ENCODE measurements at places on chromosomes 13 and 19.
A peak's percentile ranks its signal among the peaks of the same experiment; 100 is the strongest.

DNA sequence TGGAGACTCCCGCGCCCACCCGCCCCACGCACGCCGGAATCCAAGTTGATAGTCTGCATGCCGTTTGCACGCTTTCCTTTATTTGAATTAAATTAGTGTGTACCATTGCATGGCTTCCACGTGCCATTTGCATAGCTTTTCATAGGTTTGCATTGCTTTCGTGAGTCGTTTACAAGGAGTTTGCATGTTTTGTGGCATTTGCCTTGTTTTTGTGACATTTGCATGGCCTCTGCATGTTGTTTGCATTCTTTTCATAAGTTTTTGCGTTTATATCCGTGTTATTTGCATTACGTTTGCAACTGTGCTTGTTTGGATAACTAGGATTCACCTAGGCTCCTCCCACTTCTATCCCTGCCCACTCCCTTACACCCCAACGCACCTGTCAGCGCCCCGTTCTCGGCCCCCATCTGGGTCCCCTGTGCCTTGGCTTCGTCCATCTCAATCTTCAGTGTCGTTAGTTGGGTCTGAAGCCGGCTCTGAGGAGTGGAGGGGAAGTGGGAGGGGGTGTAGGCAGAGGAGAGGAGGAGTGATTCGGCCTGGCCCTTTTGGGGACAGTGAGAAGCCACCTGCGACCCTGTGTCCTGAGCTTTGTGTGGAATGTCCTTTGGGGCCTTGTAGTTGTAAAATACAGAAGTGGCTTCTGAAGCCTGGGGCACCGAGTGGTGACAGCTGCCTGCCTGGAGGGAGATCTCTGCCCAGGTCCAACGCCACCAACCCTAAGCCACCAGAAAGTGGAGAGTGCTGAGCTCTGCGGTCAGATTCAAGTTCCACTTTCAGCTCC lies 2.4 kb downstream of the CCDC194 start:
- DNase-seq, result no peak

GRCh38 chr19:45999653-46000121 lies 4.4 kb downstream of the CCDC61 start:
- no peak for DNase-seq

GRCh38 chr19:17718550-17718946 lies 732 bp upstream of the MAP1S start:
- DNase-seq, result no peak

DNA sequence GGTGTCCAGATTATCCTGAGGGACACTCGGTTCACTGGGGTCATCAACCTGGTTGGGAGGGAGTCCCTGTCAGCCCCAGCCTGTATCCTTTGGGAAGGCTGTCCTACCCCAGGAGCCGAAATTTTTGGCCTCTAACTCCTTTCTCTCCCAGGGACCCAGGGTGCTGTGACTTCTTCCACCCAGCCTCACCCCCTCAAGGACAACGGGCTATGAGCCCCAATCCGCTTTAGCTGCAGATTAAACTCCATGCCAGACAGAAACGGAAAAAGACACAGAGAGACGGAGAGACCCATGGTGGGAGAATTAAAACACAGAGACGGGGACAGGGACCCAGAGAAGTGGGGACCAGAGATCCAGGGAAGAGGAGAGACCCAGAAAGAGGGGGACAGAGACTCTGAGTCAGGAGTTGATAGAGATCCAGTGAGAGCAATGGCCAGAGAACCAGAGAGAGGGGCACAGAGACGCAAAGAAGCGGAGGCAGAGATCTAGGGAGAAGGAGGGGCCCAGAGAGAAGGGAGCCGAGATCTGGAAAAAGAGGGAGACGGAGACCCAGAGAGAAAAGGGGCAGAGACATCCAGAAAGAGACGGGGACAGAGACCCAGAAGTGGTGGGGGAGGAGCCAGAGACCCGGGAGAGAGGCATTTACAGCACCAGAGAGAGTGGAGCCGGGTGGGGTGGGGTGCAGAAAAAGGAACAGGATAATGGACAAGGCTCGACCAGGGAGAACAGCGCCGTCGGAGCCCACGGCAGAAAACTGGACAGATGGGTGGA lies 703 bp downstream of the SLC17A7 start:
- DNase-seq, result peak; percentile 20

- no peak for DNase-seq
Measured at GRCh38 chr13:112174476-112175110, 107.6 kb downstream of the SOX1 start.

DNA sequence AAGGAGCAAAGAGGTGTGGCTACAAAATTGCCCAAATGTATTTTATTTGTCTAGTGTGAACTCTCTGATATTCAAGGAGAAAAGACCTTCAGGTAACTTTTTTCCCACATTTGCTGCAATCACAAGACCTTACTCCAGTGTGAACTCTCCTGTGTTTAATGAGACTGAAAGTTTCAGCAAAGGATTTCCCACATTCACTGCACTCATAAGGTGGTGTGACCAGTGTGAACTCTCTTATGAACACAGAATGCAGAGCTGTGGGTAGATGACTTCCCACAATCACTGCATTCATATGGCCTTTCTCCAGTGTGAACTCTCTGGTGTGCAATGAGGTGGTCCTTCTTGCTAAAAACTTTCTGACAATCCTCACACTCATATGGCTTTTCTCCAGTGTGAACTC lies 16.4 kb downstream of the ZNF814 start:
- no peak for DNase-seq

GRCh38 chr19:38836983-38837626 lies 5.5 kb upstream of the ECH1 start:
- DNase-seq, result no peak

DNA sequence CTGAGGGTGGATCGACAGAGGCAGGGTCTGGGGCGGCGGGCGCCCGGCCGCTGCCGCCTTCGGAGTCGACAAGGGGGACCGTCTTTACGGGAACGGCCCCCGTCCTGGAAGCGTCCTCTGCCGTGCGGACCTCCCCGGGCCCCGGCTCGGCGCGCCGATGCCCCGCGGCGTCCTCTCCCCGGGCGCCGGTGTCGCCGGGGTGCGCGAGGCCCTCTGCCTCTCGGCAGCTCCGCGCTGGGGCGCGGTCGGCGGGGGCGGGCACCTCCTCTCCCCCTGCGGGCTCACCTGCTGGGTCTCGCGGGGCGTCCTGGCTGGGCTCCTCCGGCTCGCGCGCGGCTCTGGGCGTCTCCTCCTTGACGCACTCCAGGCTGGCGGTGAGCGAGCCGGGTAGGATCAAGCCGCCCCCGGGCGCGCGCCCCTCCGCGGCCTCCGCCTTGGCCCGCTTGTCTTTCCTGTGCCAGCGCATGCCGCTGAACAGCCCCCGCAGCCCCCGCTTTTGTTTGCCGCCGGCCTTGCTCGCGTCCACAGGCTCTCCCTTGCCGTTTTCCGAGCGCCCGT lies 1.5 kb downstream of the AMER2 start:
- DNase-seq, result peak; percentile 11

DNA sequence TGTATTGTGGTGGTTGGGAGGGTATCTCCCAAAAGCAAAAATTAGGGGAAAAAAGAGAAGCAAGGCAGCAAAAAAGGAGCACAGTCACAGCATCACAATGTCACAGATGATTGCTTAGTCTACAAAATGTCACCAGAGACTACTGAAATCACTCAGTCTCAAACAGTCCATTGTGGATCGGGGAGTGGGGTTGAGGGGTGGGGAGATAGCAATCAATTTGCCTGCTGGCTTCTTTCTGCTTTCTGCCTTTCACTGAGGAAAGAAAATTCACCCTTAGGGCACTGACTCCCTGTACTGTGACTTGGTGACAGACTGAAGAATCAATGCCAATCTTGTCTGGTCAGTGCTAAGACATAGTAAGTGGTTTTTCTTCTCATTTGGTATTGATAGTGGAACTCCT lies 2127.1 kb upstream of the PCDH20 start:
- DNase-seq, result no peak

DNA sequence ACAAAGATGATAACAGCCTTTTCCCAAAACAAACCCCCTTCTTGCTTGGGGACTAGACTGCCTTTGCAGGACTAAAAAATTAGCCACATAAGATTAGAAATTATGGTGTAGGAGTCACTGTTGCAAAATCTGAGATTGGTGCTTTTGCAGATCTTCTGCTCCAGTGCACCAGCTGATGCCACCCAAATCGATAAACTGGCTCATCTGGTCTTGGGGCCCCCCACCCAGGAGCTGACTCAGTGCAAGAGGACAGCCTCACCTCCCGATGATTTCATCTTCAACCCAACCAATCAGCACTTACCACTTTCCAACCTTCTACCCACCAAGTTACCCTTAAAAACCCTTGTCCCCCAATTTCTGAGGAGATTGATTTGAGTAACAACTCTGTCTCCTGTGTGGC lies 47.1 kb upstream of the PEPD start:
- DNase-seq, result no peak

- DNase-seq, result no peak
Measured at GRCh38 chr13:24651718-24652345, 28.4 kb upstream of the ATP12A start.

DNA sequence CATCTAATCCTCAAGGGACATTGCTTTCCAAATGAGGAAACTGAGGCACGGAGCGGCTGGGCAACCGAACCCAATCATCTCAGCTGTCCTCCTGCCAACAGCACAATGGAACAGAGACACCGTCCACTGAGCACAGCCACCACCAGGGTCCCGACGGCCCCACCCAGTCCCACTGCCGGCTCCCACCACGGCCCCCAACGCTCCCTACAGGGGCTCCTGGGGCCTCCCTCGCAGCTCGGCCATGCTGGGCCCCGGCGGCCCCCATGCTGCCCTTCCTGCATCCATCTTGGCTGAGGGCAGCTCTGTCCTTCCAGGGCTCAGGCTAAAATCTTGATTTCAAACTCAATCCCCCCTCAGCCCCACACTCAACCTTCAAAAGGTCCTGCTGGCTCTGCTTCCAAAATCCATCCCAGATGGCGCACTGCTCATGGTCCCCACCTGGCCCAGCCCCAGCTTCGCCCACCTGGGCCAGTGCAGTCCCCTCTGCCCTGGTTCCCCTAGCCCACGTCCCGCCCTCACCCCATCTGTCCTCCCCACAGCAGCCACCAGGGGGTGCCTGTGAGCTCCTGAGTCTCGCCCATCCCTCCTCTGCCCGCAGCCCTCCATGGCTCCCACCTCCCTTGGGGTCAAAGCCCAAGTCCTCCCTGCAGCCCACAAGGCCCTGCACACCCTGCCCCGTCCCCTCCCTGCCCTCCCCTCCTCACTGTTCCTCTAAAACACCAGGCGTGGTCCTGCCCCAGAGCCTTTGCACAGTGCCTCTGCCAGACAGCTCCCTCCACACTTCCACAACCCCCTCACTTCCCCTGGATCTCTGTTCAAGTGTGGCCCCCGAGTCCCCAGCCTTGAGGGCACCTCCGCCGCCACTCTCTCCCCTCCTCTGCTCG lies 7.9 kb downstream of the PIP5K1C start:
- no peak for DNase-seq

DNA sequence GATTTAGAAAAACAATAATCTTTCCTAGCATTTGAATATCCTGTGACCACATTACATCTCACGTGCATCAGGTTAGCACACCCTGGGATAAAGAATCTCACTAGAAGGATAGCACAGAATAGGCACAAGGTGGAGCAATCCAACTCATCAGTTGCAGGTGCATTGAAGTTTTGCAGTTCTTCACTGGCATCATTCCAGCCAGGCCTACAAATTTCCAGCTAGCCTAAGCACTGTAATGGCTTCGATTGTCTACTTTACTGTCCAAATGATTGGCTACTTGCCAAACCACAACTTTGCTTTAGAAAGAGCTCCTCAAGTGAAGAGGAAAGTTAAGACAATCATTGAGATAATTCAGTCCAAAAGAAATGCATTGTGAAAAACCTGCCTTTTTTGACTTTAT lies 89.5 kb downstream of the SPRY2 start:
- DNase-seq, result peak; percentile 86

GRCh38 chr19:39115105-39115847 lies 10.3 kb upstream of the PAK4 start:
- no peak for DNase-seq

GRCh38 chr19:15576526-15577156 lies 38.4 kb upstream of the CYP4F8 start:
- no peak for DNase-seq

DNA sequence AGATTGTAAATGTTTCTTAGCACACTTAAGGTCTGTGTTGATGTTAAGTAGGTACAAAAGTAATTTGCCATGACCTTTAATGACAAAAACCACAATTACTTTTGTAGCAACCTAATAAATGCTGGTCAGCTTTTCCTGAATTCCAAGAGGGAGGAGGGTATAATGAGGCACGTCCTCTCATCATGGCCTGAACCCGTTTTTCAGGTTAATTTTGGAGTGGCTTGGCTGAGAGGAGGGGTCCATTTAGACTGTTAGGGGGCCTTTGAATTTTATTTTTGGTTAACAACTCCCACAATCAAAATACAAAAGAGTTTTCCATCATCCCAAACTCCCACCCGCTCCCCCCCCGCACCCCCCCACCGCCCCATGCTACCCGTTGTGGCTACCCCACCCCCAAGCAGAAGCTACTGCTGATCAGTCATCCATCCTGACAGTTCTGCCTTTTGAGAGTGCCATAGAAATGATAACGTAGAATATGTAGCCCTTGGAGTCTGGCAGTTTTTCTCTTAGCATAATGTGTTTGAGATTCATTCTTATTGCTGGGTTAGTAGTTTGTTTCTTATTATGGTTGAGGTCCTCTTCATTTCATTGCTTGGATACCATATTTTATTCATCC lies 14.4 kb upstream of the PLEKHF1 start:
- no peak for DNase-seq

DNA sequence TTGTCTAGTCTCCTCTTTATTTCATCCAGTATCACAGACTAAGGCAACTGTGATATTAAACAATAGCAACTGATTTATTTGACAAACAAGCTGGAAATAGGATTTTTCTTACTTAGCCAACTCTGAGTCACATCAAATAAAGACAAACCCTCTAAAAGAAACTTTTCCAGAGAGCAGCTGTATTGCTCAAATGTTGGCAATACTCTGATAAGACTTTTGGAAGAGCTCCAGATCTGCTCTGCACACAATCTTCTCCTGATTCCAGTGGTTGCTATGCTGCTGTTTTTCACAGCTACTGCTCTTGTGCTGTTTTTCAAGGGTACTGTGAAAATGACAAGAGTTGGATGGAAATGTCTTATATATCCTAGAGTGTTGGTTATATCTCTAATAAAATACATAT lies 1479.2 kb downstream of the SLITRK5 start:
- DNase-seq, result peak; percentile 11

DNA sequence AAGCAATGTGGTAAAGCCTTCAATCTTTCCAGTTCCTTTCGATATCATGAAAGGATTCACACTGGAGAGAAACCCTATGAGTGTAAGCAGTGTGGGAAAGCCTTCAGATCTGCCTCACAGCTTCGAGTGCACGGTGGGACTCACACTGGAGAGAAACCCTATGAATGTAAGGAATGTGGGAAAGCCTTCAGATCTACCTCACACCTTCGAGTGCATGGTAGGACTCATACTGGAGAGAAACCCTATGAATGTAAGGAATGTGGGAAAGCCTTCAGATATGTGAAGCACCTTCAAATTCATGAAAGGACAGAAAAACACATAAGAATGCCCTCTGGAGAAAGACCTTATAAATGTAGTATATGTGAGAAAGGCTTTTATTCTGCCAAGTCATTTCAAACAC lies 15.6 kb upstream of the ZNF763 start:
- DNase-seq, result no peak
